ENCODE measurements at places on chromosomes 13 and 19.
A peak's percentile ranks its signal among the peaks of the same experiment; 100 is the strongest.

GRCh38 chr19:53462861-53463260, 4.7 kb upstream of the ZNF813 start:
- peaks cover 29% of the 10 kb centered on the region for H3K27me3 ChIP-seq
- no peak for DNase-seq
- no peak overlapping the region for H3K27ac ChIP-seq
- H3K4me3 ChIP-seq, result peak overlapping the region; percentile 25
- H3K4me1 ChIP-seq, result no peaks in the 10 kb centered on the region

GRCh38 chr13:77009011-77009410, 17.1 kb downstream of the CLN5 start:
- H3K27me3 ChIP-seq, result no peaks in the 10 kb centered on the region
- peaks cover 13% of the 10 kb centered on the region for H3K36me3 ChIP-seq
- DNase-seq, result no peak
- H3K27ac ChIP-seq, result no peak overlapping the region
- no peak overlapping the region for H3K4me3 ChIP-seq
- H3K4me1 ChIP-seq, result peaks cover 9% of the 10 kb centered on the region

DNA sequence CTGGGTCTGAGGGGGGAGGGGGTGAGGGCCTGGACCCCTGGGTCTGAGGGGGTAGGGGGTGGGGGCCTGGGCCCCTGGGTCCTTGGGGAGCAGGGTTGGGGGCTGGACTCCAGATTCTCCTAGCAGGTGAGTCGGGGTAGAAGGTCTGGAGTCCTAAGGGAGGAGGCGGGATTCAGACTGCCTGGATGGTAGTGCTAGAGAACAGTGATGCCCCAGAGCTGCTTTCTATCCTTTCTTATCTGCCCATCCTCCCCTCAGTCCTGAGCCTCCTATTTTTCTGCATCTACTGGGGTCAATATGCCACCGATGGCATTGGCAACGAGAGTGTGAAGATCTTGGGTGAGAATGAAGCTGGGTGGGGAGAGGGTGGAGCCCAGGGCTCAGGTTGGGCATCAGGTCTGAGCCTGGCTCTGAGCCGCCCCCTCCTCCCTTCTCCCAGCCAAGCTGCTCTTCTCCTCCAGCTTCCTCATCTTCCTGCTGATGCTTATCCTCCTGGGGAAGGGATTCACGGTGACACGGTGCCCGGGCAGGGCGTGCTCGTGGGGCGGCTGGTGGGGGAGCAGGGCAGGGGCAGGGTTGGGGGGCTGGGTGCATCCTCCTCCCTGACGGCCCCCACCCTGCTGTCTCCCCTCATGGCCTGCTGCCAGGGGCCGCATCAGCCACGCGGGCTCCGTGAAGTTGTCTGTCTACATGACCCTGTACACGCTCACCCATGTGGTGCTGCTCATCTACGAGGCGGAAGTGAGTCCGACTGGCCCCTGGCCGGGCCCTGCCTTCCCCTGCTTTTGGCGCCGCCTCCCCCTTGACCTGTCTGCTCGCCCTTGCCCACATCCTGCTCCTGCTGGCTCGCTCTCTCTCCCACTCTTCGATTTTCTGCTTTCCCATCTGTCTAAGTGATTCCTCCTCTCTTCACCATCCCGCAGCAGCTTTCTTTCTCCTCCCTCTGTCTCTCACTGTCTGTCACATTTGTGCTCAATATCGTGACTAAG, 3.4 kb downstream of the TMEM145 start:
- no peaks in the 10 kb centered on the region for H3K27me3 ChIP-seq
- H3K27ac ChIP-seq, result no peak overlapping the region
- no peaks in the 10 kb centered on the region for H3K36me3 ChIP-seq
- H3K4me1 ChIP-seq, result no peaks in the 10 kb centered on the region
- no peak for DNase-seq
- no peak overlapping the region for H3K4me3 ChIP-seq

GRCh38 chr13:40028446-40028845, 373.0 kb downstream of the COG6 start:
- H3K27me3 ChIP-seq, result no peaks in the 10 kb centered on the region
- H3K4me1 ChIP-seq, result no peaks in the 10 kb centered on the region
- no peak for DNase-seq
- no peaks in the 10 kb centered on the region for H3K36me3 ChIP-seq
- H3K27ac ChIP-seq, result no peak overlapping the region

DNA sequence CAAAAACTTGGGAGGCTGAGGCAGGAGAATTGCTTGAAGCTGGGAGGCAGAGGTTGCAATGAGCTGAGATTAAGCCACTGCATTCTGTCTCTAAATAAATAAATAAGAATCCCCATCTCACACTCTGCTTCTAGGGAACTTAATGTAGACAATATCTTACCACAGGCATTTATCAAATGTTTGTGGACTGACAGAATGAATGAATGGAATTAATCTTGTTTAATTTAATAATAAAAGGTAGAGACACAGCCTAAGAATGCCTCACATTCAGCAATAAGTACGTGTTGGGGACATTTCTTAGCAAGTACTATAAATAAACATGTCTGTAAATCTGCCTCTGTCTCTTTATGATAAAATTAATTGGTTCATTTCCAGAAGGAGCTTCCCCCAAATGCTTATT, 36.2 kb upstream of the RBM26 start:
- no peaks in the 10 kb centered on the region for H3K4me1 ChIP-seq
- H3K27me3 ChIP-seq, result no peaks in the 10 kb centered on the region
- no peaks in the 10 kb centered on the region for H3K36me3 ChIP-seq
- no peak overlapping the region for H3K4me3 ChIP-seq

DNA sequence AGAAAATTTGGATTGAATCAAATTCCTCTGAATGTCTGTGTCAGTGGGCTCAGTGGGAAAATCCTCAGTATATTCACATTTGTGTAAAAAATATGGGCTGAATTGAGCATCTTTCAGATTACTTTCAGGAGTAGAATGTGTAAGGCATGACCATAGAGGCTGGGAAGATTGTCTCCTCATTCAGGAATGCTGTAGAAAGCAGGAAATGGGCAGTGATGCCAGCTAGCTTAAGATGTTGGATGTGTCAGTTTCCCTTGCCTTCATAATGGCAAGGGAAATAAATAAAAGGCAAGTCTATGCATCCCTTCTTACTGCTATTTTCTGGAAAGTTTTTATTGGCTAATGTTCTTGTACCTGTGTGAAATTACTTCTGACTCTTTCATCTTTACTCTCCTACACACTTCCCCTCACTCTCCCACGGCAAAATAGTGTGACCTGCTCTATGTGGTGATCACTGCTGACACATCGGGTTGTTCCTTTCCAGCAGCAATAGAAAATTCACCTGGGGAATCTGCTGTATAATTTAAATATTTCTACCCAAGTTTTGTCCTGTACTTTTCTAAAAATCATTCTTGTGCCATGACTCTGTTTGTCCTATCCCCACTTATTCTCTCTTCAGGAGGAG, 103.2 kb downstream of the LMO7 start:
- no peak overlapping the region for H3K27ac ChIP-seq
- peaks cover 21% of the 10 kb centered on the region for H3K4me1 ChIP-seq
- no peak overlapping the region for H3K4me3 ChIP-seq
- H3K27me3 ChIP-seq, result no peaks in the 10 kb centered on the region

DNA sequence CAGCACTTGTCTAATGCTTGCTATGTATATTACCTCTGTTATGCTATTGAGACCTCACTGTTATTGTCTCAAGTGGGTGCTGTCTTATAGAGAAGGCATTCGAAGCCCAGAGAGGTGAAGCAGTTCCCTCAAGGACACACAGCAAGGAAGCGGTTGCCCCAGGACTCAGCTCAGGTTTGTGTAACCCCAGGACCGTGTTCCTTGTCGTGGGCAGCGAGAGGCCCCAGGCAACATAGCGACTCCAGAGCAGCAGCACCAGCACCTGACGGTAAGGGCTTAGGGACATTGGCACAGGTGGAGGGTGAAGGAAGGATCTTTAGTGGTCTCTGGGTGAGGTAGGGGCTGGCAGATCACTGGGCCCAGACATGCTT, 2.4 kb downstream of the KLK15 start:
- no peak overlapping the region for H3K4me3 ChIP-seq
- H3K27me3 ChIP-seq, result no peaks in the 10 kb centered on the region
- no peaks in the 10 kb centered on the region for H3K4me1 ChIP-seq
- no peak overlapping the region for H3K27ac ChIP-seq

DNA sequence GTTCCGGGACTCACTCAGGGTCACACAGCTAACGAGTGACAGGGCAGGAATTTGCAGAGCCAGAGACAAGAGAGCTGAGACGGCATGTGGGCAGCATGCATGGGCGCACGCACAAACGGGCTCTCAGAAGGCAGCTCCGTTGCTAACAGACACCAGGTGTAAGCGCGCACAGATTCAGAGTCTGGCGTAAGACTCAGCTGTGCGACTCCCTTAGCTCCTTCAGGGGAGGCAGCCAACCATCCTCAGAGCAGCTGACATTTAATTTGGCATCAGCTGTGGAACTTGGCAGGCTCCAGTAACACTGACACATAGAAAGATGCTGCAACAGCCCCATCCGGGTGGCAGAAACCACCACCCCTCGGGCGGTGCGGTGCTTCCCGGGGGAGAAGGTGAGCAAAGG, 7.5 kb upstream of the TM6SF2 start:
- no peak for DNase-seq
- H3K4me3 ChIP-seq, result no peak overlapping the region
- H3K27me3 ChIP-seq, result no peaks in the 10 kb centered on the region
- no peaks in the 10 kb centered on the region for H3K36me3 ChIP-seq
- H3K4me1 ChIP-seq, result no peaks in the 10 kb centered on the region

- no peaks in the 10 kb centered on the region for H3K36me3 ChIP-seq
- H3K4me3 ChIP-seq, result no peak overlapping the region
- no peak overlapping the region for H3K27ac ChIP-seq
- no peaks in the 10 kb centered on the region for H3K4me1 ChIP-seq
- no peak for DNase-seq
Measured at GRCh38 chr13:94947392-94947791, 235.0 kb upstream of the SOX21 start.

Measured in psoas muscle (tissue), 8 donors.